ENCODE measurements at places on chromosomes 2 and 18.

DNA sequence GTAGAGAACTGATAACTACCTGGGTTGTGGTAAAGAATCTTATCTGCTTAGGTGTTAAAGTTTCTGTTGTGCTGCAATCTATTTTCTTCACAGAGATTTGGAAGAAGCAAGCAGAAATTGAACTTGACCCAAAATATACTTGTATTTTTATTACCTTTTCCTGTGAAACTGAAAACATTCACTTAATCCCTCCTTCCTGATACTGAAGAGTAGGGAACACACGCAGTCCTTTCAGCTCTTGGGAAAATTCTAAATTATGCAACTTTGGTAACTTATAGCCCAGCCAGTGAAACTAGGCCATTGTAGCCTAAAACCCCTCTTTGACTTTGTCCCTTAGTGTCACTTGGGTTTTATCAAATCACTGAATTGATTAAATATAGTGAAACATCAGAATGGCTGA lies 128.4 kb upstream of the MEIS1 start:
- no peak for DNase-seq

DNA sequence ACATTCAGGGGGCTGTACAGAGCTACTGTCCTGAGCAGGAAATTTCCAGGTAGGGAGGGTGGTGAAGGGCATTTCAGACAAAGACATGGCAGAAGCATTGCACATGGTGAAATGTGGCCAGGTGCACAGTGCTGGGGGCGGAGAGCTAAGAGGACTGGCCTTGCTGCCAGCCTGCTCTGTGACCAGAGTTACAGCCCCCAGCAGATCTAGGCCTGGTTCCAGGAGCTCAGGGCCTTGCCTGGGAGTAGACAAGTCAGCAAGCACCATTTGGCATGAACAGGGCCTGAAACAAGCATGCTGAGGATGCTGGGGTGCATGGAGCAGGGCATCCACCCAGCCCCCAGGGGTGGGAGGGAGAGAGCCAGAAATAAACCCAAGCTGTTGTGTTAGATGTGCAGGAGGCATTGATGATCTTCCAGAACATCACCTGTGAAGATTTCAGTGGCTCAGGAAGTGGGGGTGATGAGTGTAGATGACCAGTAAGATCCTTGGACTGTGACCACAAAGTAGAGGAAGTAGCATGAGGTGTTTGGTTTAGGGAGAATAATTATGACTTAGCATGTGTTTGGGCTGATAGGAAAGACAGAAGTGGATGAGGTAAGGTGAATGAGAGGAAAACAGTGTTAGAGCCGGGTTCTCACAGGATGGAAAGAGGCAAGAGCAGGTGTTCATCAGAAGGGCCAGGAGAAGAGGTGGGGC lies 61.1 kb downstream of the COA5 start:
- no peak for DNase-seq

DNA sequence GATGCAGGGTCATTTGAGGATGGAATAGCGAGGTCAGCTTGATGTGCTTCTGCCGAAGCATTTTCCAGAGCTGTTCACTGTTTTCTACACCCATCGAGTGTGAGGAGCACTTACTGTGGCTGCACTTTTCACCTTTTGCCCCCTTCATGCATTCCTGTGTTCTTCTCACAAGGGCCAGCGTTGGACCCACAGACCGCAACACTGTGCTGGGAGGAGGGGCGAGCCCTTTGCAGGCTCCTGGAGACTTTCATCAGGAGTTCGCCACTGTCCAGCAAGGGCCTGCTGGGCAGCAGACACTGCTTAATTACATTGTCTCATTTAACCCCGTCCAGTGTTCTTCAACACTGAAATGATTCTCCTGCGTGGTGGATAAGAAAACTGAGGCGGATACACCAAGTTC lies 29.9 kb downstream of the CYP26B1 start:
- no peak for DNase-seq

DNA sequence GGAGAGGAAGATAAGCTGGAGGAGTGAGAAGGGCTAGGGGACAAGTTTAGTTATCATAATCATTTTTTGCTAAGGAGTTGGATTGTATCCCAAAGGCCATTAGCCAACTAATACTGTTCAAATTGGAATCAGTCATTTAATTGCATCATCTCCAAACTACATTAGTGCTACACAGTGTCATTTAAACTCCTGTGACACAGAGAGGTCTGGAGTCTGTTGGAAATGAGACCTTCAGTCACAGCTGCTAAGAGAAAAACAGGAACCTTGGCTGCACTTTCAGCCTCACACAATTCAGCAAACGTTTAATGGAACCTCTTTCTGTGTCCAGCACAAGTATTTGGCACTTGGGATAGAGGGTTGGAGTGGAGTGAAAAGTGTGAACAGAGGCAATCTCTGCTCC lies 175.5 kb upstream of the MGAT5 start:
- no peak for DNase-seq

- no peak for DNase-seq
These were observed 215.7 kb downstream of the TMEM182 start for GRCh38 chr2:102977426-102978090.

DNA sequence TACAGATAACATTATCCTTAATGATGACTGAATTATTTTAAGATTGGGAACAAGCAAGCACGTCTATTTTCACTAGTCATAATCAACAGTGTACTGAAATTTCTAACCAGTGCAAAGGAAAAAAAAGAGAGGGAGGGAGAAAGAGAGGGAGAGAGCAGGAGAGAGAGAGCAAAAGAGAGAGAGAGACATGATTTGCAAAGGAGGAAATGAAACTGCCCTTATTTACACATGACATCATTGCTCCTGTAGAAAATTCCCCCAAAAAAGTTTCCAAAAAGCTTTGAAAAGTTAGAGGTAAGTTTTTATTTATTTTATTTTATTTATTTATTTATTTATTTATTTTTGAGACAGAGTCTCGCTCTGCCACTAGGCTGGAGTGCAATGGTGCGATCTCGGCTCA lies 355.3 kb upstream of the CELF4 start:
- DNase-seq = no peak

DNA sequence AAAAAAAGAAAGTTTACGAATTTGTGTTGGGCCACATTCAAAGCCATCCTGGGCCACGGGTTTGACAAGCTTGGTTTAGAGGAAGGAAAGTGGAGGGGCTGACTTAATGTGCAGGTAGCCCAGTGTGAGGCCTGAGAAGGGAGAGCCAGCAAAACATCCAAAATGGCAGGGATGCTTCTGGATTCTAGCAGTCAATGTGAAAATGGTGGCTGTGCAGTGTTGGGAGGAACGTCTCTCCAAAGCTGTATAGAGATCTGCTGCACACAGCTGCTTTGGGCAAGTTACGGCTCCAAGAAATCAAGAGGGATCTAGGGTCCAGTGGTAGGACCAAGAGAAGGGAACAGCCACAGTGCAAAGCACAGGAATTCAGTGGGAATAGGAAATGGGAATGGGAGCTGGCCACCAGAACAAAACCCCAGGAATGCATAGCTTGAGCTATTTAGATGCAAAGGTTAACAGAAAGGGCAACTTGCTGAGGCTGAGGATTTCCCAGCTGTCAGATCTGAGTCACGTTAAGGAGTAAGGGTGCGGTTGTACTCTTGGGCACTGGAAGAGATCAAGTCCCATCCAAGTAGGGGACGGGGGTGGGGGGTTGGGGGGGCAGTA lies 70.6 kb downstream of the B3GNT2 start:
- DNase-seq = no peak

DNA sequence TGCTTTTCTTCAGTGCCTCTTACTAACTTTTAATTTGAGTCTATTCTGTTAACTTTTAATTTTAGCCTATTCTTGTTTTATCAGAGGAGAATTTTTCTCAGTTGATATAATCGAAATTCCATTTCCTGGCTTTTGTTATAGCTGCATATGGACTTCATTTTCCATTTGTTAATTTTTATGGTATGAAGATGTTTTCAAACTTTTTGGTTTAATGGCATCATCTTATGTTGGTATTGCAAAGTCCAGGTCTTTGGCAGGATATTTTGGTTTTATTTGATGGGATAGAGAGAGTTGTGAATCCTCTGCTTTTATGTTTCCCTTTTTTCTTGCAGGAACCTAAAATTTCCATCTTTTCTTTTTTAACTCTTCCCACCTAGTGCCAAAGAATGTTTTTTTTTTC lies 70.9 kb upstream of the RAPGEF4 start:
- DNase-seq = no peak

- DNase-seq = peak; percentile 67
These were observed 10.0 kb upstream of the GBX2 start for GRCh38 chr2:236177967-236178889.

- DNase-seq = no peak
These were observed 2.4 kb downstream of the GPR17 start for GRCh38 chr2:127648321-127648720.

DNA sequence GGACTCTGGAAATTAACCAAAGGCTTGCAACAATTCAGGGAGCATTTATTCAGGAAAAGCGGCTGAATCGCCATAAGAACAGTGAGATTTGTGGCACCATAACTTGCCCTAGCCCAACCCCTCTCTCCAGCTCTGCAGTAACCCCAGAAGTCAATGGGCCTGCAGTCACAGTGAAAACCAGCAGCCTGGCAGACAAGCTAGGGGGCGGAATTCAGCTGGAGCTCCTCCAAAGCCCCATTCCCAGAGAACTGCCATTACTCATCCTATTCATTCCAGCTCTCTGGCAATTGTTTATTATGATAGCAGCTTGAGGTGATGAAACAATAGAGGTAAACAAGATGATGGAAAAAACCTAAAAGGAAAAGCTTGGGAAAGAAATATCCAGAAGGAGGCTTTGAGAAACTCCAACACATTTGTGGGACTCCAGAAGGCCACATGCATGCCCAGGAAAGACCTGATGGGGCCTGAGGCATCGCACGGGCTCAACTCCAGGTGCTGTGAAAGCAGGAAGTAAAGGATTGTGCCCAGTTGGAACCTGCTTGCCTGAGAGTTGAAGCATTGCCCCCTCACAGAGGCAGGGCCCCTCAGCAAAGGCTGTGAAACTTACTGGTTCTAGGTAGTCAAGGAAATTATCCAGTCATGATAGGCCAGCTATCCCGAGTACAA lies 126.7 kb downstream of the TWIST2 start:
- DNase-seq = no peak

- DNase-seq = peak; percentile 44
These were observed 58.5 kb upstream of the TMEM18 start for GRCh38 chr2:735670-736218.

DNA sequence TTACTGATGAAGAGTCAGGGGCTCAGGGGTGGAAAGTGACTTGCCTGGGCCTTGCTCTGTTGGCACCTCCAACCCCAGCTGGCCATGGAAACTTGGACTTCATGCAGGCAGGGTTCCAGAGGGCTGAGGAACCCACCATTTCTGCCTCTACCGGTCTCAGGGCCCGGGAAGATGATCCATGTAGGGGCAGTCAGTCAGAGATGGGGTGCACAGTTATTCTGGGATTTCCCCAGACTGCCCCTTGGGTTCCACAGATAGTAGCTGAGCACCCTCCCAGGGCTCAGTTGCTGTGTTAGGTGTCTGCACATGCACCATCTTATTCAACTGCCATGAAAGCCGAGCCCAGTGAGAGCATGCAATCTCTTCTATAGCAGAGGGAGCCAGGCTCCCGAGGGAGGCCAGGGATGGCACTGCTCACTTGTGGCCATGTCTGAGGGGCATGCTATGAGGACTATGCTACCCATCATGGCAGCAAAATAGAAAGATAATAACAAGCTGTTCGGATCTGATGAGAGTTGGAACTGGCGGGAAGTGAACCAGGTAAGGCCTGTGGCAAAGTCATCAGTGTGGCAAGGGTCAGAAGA lies 37.3 kb downstream of the RHOB start:
- no peak for DNase-seq

GRCh38 chr18:68714366-68714711 lies 569 bp downstream of the TMX3 start:
- peak; percentile 17 for DNase-seq

GRCh38 chr2:179525340-179525739 lies 260.7 kb upstream of the SESTD1 start:
- DNase-seq = no peak

DNA sequence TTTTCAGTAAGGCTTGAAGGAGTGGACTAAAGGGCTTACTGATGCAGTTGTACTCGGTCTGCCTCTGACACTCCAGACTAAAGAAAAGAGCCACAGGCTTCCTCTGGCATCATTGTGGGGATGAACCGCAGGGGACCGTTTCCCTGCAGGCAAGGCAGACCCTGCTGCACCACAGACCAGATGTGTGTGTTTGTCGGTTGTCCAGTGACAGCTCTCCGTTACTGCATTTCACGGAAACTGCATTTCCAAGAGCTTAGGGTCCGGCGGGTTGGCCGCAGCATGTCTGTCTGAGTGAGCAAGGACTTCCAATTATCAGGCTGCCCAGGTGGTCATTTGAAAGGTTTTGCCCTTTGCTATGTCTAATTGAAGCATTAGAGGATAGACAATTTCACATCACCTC lies 98.1 kb downstream of the FAM210A start:
- no peak for DNase-seq

- no peak for DNase-seq
These were observed 127.6 kb downstream of the TDRD15 start for GRCh38 chr2:21251216-21251980.

DNA sequence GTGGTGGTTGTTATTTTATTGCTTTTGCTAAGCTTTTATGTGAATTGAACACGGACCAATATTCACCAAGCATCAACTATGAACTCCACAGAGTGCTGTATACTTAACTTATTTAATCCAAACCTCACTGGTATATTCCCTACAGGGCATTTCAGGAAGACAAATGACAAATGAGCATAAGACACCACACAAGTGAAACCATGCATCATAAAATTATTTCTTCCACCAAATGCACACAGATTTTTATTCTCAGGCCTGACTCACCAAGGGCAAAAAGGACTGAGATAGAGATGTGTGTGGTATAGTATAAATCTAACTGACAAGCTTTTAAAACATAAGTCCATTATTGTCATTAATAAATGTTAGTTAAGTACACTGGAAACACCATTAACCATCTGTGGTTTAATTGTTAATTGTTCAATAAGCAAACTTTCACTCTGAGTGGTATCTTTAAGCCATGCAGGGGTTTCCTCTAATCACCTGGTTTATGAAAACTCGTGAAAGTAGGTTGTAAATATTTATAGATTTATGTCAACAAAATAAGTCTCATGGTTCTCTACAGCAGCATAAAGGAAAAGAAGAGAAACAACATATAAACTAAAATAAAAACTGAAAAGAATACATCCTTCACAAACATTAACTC lies 77.6 kb upstream of the CRIM1 start:
- DNase-seq = no peak

- no peak for DNase-seq
These were observed 19.5 kb downstream of the LIPG start for GRCh38 chr18:49581371-49581770.

DNA sequence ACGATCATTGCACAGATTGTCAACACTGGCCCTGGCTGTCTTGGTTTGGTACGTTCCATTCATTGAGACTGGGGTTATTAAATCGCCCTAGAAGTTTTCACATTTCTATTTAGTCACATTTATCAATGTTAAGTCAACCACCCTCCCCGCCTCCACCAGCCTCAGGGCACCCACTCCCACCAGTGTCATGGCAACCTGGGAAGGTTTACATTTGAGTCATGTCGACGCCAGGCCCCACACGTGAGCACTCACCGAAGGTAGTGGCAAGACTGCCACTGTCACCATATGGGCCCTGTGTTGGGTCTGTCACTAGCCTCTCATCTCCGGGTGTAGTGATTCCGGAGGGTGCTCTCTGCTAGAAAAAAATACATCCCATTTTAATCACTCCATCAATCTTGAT lies 194.2 kb downstream of the TWIST2 start:
- DNase-seq = no peak

All from GM10248 (cell line).